ENCODE measurements at places on chromosomes 13 and 19. TPM values are rescaled to one million over a fixed set of nuclear protein-coding genes. Genes with fewer than 3 reads are reported as not detected.

Gene KL
- total RNA-seq = 0.37 TPM

Gene C13orf42
- total RNA-seq = not detected

Gene RPS28
- 1,994 TPM for total RNA-seq

Gene CFAP97D2
- total RNA-seq = not detected

Gene SIGLEC11
- total RNA-seq = not detected

Gene CLEC17A
- 2.4 TPM for total RNA-seq

Gene LENG9
- 5.0 TPM for total RNA-seq

Gene DBP
- total RNA-seq = 12.4 TPM

Gene ATCAY
- total RNA-seq = not detected

GRCh38 chr19:1910177-1910576 is 5.0 kb downstream of the ADAT3 start:
- no peak overlapping the region for H3K4me3 ChIP-seq
- peaks cover 25% of the 10 kb centered on the region for H3K4me1 ChIP-seq
- no peaks in the 10 kb centered on the region for H3K27me3 ChIP-seq
- DNase-seq = no peak
- no peak overlapping the region for H3K27ac ChIP-seq

DNA sequence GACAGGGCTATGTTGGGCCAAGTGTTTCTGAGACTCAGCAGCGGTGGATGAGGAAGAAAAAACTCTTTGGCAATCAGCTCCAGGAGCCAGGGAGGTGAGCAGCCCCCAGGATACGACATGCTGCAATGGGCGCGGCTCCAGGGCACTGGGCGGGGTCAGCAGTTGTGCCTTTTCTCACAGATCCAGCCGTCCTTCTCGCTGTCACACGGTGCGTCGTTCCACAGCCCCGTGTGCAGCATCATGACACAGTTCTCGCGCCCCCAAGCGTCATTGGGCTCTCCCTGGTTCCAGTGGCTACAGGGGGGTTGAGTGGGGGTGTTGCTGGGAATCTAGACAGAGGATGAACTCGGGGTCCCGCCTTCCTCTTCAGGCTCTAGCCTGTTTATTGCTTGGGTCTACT is 2.7 kb downstream of the CLEC4G start:
- H3K4me3 ChIP-seq = no peak overlapping the region
- DNase-seq = peak; percentile 17
- H3K27me3 ChIP-seq = peaks cover 45% of the 10 kb centered on the region
- peaks cover 11% of the 10 kb centered on the region for H3K4me1 ChIP-seq

GRCh38 chr13:113564331-113565023 is 20.1 kb upstream of the TFDP1 start:
- no peak overlapping the region for H3K27ac ChIP-seq
- DNase-seq = no peak
- peaks cover 14% of the 10 kb centered on the region for H3K27me3 ChIP-seq
- H3K4me3 ChIP-seq = no peak overlapping the region
- no peaks in the 10 kb centered on the region for H3K36me3 ChIP-seq

- H3K27me3 ChIP-seq = peaks cover 75% of the 10 kb centered on the region
- H3K4me1 ChIP-seq = peaks cover 29% of the 10 kb centered on the region
- no peak for DNase-seq
- H3K36me3 ChIP-seq = no peaks in the 10 kb centered on the region
- H3K27ac ChIP-seq = no peak overlapping the region
Measured at GRCh38 chr13:27970382-27971235, 1.5 kb upstream of the CDX2 start.

- no peaks in the 10 kb centered on the region for H3K36me3 ChIP-seq
- no peak overlapping the region for H3K4me3 ChIP-seq
- no peaks in the 10 kb centered on the region for H3K4me1 ChIP-seq
- H3K27me3 ChIP-seq = no peaks in the 10 kb centered on the region
Measured at GRCh38 chr13:58025821-58026220, 394.3 kb downstream of the PCDH17 start.

- no peaks in the 10 kb centered on the region for H3K27me3 ChIP-seq
- no peaks in the 10 kb centered on the region for H3K36me3 ChIP-seq
- H3K4me3 ChIP-seq = no peak overlapping the region
- H3K4me1 ChIP-seq = no peaks in the 10 kb centered on the region
- no peak for DNase-seq
Measured at GRCh38 chr13:37984357-37984756, 114.8 kb upstream of the TRPC4 start.

DNA sequence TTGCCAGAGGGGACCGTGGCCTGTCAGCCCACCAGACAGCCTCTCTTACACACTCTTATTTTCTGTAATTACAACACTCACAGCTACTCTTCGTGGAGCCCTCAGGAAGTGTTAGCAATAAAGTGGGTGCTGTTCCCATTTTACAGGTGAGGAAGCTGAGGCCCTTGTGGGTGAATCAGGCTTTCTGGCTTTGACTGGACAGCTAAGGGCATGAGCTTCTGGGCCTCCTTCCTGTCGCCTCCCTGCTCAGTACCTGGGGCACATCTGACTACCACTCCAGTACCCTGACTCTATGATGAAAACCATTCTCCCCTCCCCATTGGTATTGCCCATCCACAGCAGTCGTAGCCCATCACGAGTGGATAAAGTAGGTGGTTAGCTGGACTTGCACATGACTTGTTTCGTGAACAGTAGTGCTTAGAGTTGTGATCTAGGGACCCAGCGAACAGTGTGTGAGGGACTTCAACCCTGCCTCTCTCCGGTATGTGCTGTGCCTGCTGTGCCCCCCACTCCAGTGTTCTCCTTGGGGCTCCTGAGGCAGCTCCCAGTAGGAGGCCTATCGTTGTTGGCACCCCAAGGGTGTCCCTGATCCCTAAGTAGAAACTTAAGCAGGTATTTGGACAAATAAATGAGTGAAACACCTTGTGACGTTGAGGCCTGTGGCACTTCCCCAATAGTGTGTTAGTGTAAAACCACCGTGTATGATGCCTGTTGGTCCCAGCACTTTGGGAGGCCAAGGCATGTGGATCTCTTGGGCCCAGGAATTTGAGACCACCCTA is 38.6 kb downstream of the GATAD2A start:
- H3K4me1 ChIP-seq = peaks cover 73% of the 10 kb centered on the region
- no peaks in the 10 kb centered on the region for H3K27me3 ChIP-seq
- DNase-seq = peak; percentile 66
- H3K4me3 ChIP-seq = peak overlapping the region; percentile 7

- H3K27ac ChIP-seq = no peak overlapping the region
- no peaks in the 10 kb centered on the region for H3K36me3 ChIP-seq
- H3K4me3 ChIP-seq = no peak overlapping the region
Measured at GRCh38 chr13:50464349-50465251, 378.9 kb downstream of the DLEU7 start.

DNA sequence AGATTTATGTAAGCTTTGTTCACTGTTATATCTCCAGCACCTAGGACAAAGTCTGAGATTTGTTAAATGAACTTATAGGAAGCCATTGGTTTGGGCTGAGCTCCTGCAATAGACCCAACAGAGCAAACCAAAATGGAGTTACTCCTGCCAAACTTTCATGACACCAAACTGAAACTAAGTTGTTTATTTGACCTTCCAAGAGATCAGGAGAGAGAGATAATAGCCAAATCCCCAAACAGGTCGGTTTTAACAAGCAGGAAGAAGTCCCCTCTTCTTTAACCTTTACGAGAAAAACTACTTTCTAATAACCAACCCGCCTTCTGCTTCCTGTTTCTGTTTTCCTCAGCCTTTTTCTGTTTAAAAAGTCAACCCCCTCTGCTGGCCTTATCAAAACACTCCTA is 54.9 kb upstream of the ATP12A start:
- H3K4me3 ChIP-seq = no peak overlapping the region
- no peak for DNase-seq
- no peaks in the 10 kb centered on the region for H3K27me3 ChIP-seq
- H3K4me1 ChIP-seq = peaks cover 28% of the 10 kb centered on the region

DNA sequence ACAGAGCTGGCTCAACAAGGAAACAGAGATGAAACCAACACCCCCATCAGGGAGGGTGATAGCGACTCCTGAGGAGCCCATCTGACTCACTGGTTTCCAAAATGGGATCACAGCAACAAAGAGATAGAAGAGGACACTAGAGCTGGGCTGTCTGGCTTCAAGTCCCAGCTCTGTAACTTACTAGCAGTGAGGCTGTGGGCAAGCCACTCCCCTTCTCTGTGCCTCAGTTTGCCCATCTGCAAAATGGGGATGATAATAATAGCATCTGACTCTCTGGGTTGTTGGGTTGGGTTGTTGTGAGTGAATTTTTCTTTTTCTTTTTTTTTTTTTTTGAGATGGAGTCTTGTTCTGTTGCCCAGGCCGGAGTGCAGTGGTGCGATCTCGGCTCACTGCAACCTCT is 14.3 kb downstream of the IGSF23 start:
- H3K4me3 ChIP-seq = no peak overlapping the region
- DNase-seq = no peak
- H3K27ac ChIP-seq = no peak overlapping the region
- H3K27me3 ChIP-seq = peaks cover 8% of the 10 kb centered on the region
- no peaks in the 10 kb centered on the region for H3K36me3 ChIP-seq

GRCh38 chr13:33015791-33016323 is 366 bp upstream of the KL start:
- H3K27ac ChIP-seq = no peak overlapping the region
- peaks cover 9% of the 10 kb centered on the region for H3K4me1 ChIP-seq
- peak; percentile 41 for DNase-seq
- peaks cover 59% of the 10 kb centered on the region for H3K27me3 ChIP-seq
- H3K36me3 ChIP-seq = no peaks in the 10 kb centered on the region

GRCh38 chr13:95456815-95457214 is 95.7 kb upstream of the CLDN10 start:
- peaks cover 3% of the 10 kb centered on the region for H3K27me3 ChIP-seq
- DNase-seq = no peak
- H3K27ac ChIP-seq = no peak overlapping the region
- H3K4me1 ChIP-seq = peaks cover 15% of the 10 kb centered on the region

- H3K4me1 ChIP-seq = peaks cover 44% of the 10 kb centered on the region
- peaks cover 3% of the 10 kb centered on the region for H3K36me3 ChIP-seq
- peak; percentile 52 for DNase-seq
- H3K4me3 ChIP-seq = no peak overlapping the region
- H3K27me3 ChIP-seq = peaks cover 65% of the 10 kb centered on the region
- no peak overlapping the region for H3K27ac ChIP-seq
Measured at GRCh38 chr19:47444388-47444821, 25.1 kb upstream of the MEIS3 start.

DNA sequence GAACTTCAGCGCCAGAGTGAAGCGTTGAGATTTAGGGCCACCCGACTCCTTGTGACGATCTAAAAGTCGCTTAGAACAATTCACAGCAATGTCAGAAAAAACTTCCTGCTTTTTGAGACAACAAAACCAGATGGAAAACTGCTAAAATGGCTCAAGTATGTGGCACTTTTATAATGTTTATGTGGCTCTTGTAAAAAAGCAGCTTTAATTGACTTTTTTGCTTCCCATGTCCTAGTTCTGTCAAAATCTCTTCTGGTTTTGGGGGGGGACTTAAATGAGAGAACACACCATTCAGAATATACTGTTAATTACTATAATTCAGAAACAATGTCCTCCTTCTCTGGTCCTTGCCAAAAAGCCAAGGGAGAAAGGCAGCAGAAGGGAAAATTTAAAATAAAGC is 154.7 kb upstream of the LSM14A start:
- H3K27ac ChIP-seq = no peak overlapping the region
- H3K4me3 ChIP-seq = no peak overlapping the region

GRCh38 chr13:95020298-95020987 is 280.8 kb downstream of the ABCC4 start:
- no peaks in the 10 kb centered on the region for H3K27me3 ChIP-seq
- no peaks in the 10 kb centered on the region for H3K4me1 ChIP-seq
- no peak overlapping the region for H3K27ac ChIP-seq
- no peak for DNase-seq
- H3K36me3 ChIP-seq = peaks cover 31% of the 10 kb centered on the region

DNA sequence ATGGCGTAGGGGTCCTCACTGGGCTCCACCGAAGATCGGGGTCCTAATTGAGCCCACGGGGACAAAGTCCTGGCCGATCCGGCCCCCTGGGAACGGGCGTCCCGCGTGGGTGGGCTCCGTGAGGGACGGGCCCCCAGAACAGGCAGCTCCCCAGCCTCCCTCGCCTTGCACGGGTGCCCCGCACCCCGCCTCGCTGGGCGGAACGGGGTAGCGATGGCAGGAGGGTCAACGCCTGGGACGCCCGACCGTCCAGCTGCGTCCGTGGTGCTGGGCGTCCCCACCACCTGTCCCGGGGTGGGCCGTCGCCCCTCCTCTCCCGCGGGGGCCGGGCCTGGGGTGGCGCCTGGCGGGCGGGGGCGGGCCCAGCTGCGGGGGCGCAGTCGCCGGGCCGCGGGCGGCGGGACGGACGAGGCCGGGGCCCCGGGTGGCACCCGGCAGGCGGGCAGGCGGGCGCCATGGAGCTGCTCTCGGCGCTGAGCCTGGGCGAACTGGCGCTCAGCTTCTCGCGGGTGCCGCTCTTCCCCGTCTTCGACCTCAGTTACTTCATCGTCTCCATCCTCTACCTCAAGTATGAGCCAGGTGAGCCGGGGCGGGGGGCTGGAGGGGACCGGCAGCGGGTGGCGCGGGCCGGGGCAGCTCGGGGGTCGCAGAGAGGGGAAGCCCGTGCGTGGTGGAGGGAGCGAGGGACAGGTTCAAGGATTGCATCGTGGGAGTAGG is at the start of gene TMEM38A:
TSS of gene TMEM38A (plus strand) at position 377 of the 717 bp plus-strand sequence. CDS start at position 456, 79 bp downstream.
- H3K36me3 ChIP-seq = peaks cover 24% of the 10 kb centered on the region
- peaks cover 31% of the 10 kb centered on the region for H3K4me1 ChIP-seq
- peak; percentile 51 for DNase-seq
- H3K27ac ChIP-seq = peak within 1 kb of the TSS; percentile 94
- peaks cover 4% of the 10 kb centered on the region for H3K27me3 ChIP-seq

GRCh38 chr13:113121183-113121927 is 1.2 kb upstream of the F10 start:
- no peaks in the 10 kb centered on the region for H3K27me3 ChIP-seq
- DNase-seq = no peak
- H3K4me1 ChIP-seq = no peaks in the 10 kb centered on the region
- no peaks in the 10 kb centered on the region for H3K36me3 ChIP-seq

DNA sequence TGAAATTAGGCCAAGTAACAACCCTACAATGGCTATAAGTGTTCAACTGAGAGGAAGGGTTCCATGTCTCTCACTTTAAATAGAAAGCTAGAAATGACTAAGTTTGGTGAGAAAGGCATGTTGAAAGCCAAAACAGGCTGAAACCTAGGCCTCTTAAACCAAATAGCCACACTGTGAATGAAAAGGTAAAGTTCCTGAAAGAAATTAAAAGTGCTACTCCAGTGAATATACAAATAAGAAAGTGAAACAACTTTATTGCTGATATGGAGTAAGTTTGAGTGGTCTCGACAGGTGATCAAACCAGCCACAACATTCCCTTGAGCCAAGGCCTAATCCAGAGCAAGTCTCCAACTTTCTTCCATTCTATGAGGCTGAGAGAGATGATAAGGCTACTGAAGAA is 209.6 kb downstream of the KLF12 start:
- peak overlapping the region; percentile 86 for H3K27ac ChIP-seq
- peaks cover 76% of the 10 kb centered on the region for H3K4me1 ChIP-seq
- peaks cover 20% of the 10 kb centered on the region for H3K36me3 ChIP-seq

GRCh38 chr19:10372690-10373089 is 7.7 kb downstream of the TYK2 start:
- H3K36me3 ChIP-seq = peaks cover 31% of the 10 kb centered on the region
- H3K27ac ChIP-seq = no peak overlapping the region
- DNase-seq = no peak
- H3K27me3 ChIP-seq = no peaks in the 10 kb centered on the region

- H3K4me3 ChIP-seq = no peak overlapping the region
- peaks cover 2% of the 10 kb centered on the region for H3K36me3 ChIP-seq
- H3K27ac ChIP-seq = no peak overlapping the region
- H3K27me3 ChIP-seq = no peaks in the 10 kb centered on the region
Measured at GRCh38 chr13:102761071-102761470, 12.5 kb downstream of the TEX30 start.

GRCh38 chr13:41178040-41178439 is 16.3 kb downstream of the KBTBD7 start:
- no peak for DNase-seq
- no peak overlapping the region for H3K4me3 ChIP-seq
- no peak overlapping the region for H3K27ac ChIP-seq
- no peaks in the 10 kb centered on the region for H3K27me3 ChIP-seq
- peaks cover 16% of the 10 kb centered on the region for H3K4me1 ChIP-seq

Measured in activated CD4-positive, alpha-beta T cell treated with anti-CD3 and anti-CD28 coated beads for 36 hours (primary cell).